ENCODE measurements at places on chromosomes 11 and 22.

GRCh38 chr22:45460288-45461109 lies 42.2 kb upstream of the FBLN1 start:
- DNase-seq: no peak

DNA sequence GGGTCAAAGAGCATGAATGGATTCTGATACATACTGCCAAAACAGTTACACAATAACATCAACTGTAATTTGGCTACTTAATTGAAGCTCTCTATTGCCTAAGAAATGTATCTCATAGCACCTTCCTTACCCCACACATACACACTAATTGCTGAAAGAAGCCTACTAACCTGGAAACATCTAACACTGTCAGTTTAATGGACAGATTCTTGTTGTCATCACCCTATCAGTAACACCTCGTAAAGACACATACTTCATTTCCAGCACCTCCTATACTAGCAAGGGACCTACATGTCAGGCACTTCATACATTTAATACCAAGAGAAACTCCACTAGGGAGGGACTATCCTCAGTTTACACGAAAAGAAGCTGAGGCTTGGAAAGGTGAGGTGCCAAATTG lies 9.9 kb downstream of the NAP1L4 start:
- no peak for DNase-seq

- no peak for DNase-seq
Measured at GRCh38 chr11:61647529-61647928, 32.7 kb upstream of the DAGLA start.

DNA sequence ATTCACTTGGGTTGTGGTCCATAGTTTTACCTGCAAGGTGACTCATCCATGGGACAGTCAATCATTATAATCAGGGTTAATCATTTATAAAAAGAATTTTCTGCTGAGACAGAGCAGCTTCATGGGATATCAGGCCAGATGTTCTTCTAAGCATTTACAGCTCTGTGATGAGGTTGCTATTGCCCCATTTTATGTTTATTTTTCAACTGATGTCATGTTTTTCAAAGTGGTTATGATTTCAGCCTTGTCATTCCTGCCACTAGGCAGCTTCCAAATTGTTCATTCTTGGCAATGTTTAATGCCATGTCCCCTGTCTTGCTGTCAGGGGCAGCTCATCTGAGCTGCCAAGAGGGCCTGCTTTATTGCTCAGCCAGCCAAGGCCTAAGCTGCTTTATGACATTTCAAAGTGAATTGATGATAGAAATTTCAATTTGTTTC lies 35.9 kb upstream of the ZBED5 start:
- DNase-seq: no peak

DNA sequence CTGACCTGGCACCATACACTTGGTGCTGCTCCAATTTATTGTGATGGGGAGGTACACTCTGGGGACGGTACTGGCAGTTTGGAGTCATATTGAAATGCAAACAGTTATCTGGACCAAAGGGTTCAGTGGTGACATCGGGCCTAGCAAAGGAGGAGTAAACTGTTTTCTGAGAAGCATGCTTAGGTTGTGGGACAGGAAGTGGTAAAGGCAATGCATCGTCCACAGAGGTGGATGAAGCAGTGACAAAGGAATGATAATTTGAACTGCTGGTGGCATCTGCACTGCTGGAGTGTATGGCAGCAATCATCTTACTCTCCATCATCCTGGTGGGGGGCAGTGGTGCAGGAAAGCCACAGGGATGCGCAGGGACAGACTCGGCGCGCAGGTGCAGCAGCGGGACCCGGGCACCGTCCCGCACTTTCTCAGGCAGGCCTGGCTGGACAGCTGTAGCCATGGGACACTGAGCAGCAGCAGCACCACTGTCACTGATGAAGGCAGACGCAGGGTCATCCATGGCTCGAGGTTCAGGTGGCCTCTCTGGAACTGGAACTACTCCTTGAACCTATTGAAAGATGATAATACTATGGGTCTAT lies 28.0 kb upstream of the TP53AIP1 start:
- DNase-seq: no peak

DNA sequence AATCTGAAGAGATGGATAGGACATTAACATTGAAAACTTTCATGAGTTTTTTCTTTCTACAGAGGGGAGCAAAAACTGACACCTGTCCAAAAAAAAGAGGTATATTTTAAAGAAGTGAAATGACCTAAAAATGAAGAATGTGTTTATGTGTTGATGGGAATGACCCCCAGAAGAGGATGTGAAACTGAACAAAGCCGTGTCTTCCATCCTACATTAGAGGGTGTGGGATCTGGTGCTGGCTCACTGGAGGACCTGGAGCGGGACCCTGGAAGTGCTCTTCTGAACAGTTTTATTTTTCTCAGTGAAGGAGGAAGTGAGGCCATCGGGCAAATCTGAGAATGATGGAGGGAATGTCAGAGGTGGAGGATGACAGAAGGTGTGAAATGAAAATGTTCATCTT lies 470.1 kb downstream of the NTM start:
- DNase-seq: no peak

DNA sequence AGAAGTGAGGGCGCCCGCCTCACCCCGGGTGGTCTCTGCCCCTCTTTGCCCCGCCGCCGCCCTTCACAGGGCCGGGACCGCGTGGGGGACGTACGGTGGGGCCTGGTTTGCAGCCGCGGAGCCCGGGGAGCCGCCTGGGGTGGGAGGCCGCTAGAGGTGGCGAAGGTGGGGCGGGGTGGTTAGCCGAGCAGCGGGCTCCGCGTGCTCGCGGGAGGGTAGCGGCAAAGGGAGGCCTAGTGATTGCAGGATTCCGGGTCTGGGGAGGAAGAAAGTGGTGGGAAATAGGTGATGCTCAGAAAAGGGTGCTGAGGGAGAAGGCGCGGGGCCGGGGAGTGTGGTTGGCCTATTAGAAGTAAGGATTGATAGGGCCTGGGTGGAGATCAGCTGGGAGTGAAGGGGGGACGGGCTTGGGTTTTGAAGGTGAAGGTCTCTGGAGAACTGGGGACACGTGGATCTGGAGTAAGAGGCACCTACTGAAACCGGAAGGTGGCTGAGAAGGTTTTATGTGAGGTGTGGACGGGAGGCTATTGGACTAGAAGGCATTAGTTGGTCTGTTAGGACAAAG lies 571 bp downstream of the FAR1 start:
- no peak for DNase-seq

DNA sequence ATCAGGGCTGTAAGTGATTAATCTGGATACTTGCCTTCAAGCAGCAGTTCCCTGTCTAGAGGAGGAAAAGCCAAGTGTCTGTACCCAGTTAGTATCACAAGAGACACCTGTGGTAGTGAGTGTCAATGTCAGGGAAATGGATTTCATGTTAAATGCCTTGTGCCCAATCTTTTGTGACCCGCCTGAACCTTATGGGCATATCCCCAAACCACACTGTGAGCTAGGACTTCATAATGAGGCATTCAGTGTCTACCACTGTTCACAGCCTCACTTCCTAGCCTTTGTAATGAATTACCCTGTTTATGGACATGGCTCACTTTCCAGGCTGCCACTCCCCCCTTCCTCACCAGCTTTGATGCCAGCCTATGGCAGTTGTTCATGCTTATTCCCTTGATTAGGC lies 125.1 kb downstream of the TRIM44 start:
- DNase-seq: no peak

DNA sequence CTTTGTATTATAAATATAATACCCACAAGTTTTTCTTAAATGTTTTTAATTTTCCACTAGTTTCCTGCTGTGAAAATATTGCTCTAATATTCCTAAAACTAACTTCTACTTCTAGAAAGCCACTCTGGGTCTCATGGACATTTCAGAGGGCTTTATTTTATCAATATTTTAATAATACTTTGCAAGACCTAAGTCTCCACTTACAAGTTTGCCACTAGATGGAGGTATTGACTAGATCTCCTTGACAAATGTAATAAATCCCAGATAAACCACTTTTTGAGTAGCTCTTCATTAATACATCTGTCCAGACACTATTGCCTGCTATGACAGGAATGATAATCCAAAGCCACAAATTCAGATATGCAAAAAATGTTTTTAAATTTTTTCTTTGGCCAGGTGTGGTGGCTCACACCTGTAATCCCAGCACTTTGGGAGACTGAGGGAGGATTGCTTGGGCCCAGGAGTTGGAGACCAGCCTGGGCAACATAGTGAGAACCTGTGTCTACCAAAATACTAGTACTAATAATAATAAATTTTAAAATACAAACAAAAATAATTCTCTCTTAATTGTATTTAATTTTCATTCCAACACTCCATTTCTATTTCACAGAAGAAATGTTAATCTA lies 3.5 kb upstream of the ACAT1 start:
- DNase-seq: no peak

GRCh38 chr11:5928811-5929210 lies 13.2 kb upstream of the OR56A3 start:
- no peak for DNase-seq

GRCh38 chr11:84261707-84262106 lies 975.5 kb upstream of the CCDC90B start:
- DNase-seq: peak; percentile 9

DNA sequence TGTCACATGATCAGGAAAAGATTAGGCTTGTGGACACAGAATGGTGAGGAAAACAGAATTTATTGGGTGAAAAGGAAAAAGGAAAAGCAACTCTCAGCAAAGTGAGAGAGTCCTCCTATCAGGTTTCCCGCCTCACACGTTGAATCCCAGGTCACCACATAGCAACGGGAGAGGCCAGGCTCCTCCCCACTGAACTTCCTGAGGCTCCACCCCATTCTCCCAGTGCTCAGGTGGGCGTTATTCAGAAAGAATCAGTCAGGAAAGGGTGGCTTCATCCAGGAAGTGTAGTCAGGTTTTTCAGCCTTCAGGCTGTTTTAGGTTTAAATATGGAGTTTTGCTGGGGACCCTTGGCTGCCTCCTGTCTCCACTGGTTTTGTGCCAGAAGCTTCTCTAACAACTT lies 66.9 kb downstream of the SPON1 start:
- peak; percentile 20 for DNase-seq

- no peak for DNase-seq
Measured at GRCh38 chr11:67410369-67410831, 5.1 kb upstream of the CARNS1 start.

GRCh38 chr11:124812876-124813275 lies 12.7 kb upstream of the MSANTD2 start:
- no peak for DNase-seq

All from iPS DF 6.9 (cell line).